ENCODE measurements at places on chromosomes 6 and 20. TPM values are rescaled to one million over a fixed set of nuclear protein-coding genes. Genes with fewer than 3 reads are reported as not detected.

Gene TRIM31
- 0.11 TPM for polyA plus RNA-seq

Gene RIN2
- polyA plus RNA-seq: 11.8 TPM

Gene PXMP4
- 5.4 TPM for polyA plus RNA-seq

Gene CYP24A1
- 0.39 TPM for polyA plus RNA-seq

Gene TBX18
- 0.57 TPM for polyA plus RNA-seq

Gene COX4I2
- 3.8 TPM for polyA plus RNA-seq

Gene TMEM14A
- 30.8 TPM for polyA plus RNA-seq

Gene SNAI1
- 0.86 TPM for polyA plus RNA-seq

Gene DYNLT2
- polyA plus RNA-seq: 2.7 TPM

Data from esophagus (tissue), 2 donors.